ENCODE measurements at places on chromosomes 16 and 17. TPM values are rescaled to one million over a fixed set of nuclear protein-coding genes. Genes with fewer than 3 reads are reported as not detected.

The UBE2O gene
- total RNA-seq, result 94.3 TPM

The TP53TG3 gene
- total RNA-seq, result not detected

The CSHL1 gene
- total RNA-seq, result not detected

The VTN gene
- 0.25 TPM for total RNA-seq

The TPSD1 gene
- not detected for total RNA-seq

The LASP1 gene
- 66.6 TPM for total RNA-seq

The KCNG4 gene
- not detected for total RNA-seq

- H3K27ac ChIP-seq, result no peak overlapping the region
- no peaks in the 10 kb centered on the region for H3K4me1 ChIP-seq
- peaks cover 2% of the 10 kb centered on the region for H3K27me3 ChIP-seq
- H3K4me3 ChIP-seq, result no peak overlapping the region
- peaks cover 7% of the 10 kb centered on the region for H3K36me3 ChIP-seq
Measured at GRCh38 chr17:65433157-65433556, 128.3 kb downstream of the AXIN2 start.

DNA sequence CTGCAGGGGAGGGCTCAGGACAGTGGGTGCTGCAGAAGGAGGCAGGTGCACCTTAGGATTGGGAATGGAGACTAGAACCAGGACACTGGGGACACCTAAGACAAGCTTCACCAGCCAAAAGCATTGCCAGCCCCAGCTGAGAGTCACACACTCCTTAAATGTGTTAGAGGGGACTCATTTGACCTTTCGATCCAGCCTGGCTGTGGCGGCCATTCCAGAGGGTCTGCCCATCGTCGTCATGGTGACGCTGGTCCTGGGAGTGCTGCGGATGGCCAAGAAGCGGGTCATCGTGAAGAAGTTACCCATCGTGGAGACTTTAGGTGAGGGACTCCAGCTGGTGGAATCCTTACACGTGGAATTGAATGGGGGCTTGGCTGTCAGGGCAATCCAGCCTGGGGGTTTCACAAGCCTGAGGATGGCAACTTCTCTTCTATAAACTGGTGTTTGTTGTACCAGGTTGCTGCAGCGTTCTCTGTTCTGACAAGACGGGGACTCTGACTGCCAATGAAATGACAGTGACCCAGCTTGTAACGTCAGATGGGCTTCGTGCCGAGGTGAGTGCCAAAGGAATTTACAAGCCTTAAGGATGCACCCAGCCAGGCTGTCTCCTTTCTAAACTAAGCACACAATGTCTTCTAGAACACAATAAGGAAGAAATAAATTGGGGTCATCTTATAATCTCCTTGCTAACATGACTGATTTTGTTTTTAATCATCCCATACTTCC lies 65.3 kb downstream of the MEAK7 start:
- no peaks in the 10 kb centered on the region for H3K4me1 ChIP-seq
- no peak overlapping the region for H3K4me3 ChIP-seq
- DNase-seq, result no peak

GRCh38 chr17:28282596-28282995 lies 36.4 kb upstream of the TMEM97 start:
- no peak overlapping the region for H3K4me3 ChIP-seq
- H3K36me3 ChIP-seq, result no peaks in the 10 kb centered on the region
- H3K27me3 ChIP-seq, result no peaks in the 10 kb centered on the region
- DNase-seq, result no peak
- no peak overlapping the region for H3K27ac ChIP-seq
- no peaks in the 10 kb centered on the region for H3K4me1 ChIP-seq

- peaks cover 4% of the 10 kb centered on the region for H3K4me1 ChIP-seq
- H3K4me3 ChIP-seq, result no peak overlapping the region
- DNase-seq, result no peak
- H3K36me3 ChIP-seq, result no peaks in the 10 kb centered on the region
Measured at GRCh38 chr17:52995147-52995546, 827.6 kb upstream of the KIF2B start.

GRCh38 chr17:80528536-80528935 lies 16.1 kb upstream of the RPTOR start:
- H3K4me3 ChIP-seq, result no peak overlapping the region
- peaks cover 17% of the 10 kb centered on the region for H3K4me1 ChIP-seq
- H3K27me3 ChIP-seq, result peaks cover 5% of the 10 kb centered on the region
- DNase-seq, result no peak
- no peaks in the 10 kb centered on the region for H3K36me3 ChIP-seq

DNA sequence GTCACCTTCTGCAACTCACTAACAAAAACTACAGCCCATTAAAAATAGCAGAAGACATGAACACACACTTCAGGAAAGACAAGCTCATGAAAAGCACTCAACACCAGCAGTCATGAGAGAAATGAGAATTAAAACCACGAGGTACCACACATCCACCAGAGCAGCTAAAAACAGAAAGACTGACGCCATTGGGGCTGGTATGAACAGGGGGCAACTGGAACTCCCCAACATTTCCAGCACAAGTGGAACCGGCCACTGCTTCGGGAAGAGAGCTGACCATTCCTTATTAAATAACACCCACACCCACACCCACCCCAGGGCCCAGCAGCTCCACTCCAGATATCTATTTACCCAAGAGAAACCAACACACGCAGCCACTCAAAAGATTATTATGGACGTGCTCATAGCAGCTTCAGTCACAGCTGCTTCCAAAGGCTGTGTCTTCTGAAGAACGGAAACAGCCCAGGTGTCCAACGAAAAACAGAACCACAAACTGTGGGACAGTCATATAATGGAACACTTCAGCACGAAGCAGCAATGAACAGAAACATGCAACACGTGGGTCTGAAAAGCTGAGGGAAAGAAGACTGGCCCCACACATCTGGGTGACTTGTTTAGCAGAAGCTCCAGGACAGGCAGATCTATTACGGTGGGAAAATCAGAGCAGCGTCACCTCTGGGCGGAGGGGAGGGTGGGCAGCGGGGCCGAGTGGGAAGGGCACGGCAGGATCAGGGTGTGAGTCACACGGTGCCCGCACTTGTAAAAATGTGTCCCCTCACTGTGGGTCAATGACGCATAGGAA lies 41.1 kb downstream of the KLHDC4 start:
- H3K27me3 ChIP-seq, result peaks cover 13% of the 10 kb centered on the region
- peaks cover 12% of the 10 kb centered on the region for H3K36me3 ChIP-seq
- H3K27ac ChIP-seq, result peak overlapping the region; percentile 1
- peaks cover 42% of the 10 kb centered on the region for H3K4me1 ChIP-seq
- H3K4me3 ChIP-seq, result peak overlapping the region; percentile 58

- peak; percentile 50 for DNase-seq
- H3K4me1 ChIP-seq, result peaks cover 13% of the 10 kb centered on the region
- peak overlapping the region; percentile 9 for H3K4me3 ChIP-seq
- H3K27me3 ChIP-seq, result peaks cover 2% of the 10 kb centered on the region
- H3K36me3 ChIP-seq, result no peaks in the 10 kb centered on the region
Measured at GRCh38 chr16:12113523-12114345, 137.2 kb downstream of the SNX29 start.

DNA sequence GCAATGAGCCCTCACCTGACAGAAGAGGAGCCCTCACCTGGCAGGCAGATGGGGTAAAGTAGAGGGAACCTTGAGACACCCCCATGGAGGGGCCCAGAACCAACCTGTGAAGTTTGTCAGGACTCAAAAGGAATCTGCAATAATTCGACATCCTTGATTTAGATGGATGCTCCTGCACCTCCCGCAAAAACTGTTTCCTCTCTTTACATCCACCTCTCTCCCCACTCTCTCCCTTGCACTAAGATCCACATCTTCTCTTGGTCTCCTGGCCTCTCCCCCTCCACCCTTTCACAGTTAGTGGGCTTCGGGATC lies 34.9 kb upstream of the RBFOX3 start:
- H3K27me3 ChIP-seq, result peaks cover 4% of the 10 kb centered on the region
- H3K36me3 ChIP-seq, result peaks cover 5% of the 10 kb centered on the region
- H3K4me3 ChIP-seq, result no peak overlapping the region
- no peak for DNase-seq

- no peak overlapping the region for H3K4me3 ChIP-seq
- no peaks in the 10 kb centered on the region for H3K27me3 ChIP-seq
- DNase-seq, result no peak
- peaks cover 5% of the 10 kb centered on the region for H3K4me1 ChIP-seq
Measured at GRCh38 chr17:43591001-43591400, 44.9 kb upstream of the ETV4 start.

- H3K36me3 ChIP-seq, result peaks cover 5% of the 10 kb centered on the region
- peaks cover 29% of the 10 kb centered on the region for H3K4me1 ChIP-seq
- peaks cover 3% of the 10 kb centered on the region for H3K27me3 ChIP-seq
- peak overlapping the region; percentile 50 for H3K27ac ChIP-seq
- H3K4me3 ChIP-seq, result no peak overlapping the region
Measured at GRCh38 chr16:12942861-12943260, 41.5 kb downstream of the SHISA9 start.

DNA sequence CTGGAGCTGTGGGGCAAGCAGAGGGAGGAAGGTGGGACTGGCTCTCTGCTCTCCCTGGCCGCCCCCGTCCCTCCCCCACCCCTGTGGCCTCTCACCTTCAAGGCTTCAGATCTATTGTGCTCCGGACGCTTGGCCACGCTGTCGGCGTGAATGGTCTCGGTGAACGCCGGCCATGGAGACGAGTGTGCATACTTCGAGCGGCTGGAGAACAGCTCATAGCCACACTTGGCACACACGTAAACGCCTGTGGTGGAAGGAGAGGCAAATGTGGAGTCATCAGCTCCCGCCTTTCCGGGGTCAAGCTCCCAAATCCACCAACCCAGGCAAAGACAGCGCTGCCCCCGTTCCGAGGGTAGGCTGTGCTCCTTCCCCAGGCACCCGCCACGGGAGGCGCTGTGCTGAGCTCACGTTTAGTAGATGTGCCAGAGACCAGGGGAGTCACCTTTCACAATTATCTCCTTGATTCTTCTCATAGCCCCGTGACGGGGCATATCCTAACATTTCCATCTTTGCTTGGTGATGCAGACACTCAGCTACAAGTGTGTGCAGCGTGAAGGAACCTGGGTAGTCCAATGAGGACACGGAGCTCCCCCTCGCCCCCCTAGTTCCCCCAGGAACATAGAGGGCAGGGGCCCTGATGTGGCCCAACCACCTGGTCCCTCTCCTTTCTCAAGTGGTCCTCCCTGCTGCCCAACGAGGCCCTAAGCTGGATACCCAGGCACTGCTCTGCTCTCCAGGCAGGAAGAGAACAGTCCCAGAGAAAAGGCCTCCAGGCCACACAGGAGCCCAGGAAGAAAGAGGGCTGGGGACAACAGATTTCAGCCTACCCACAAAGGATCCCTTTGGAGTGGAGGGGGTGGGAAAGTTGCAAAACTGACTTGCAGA lies 1.6 kb downstream of the MSRB1 start:
- H3K36me3 ChIP-seq, result no peaks in the 10 kb centered on the region
- DNase-seq, result peak; percentile 60
- peak overlapping the region; percentile 82 for H3K4me3 ChIP-seq
- peaks cover 10% of the 10 kb centered on the region for H3K4me1 ChIP-seq
- peak overlapping the region; percentile 84 for H3K27ac ChIP-seq

- H3K36me3 ChIP-seq, result no peaks in the 10 kb centered on the region
- peaks cover 46% of the 10 kb centered on the region for H3K27me3 ChIP-seq
- H3K27ac ChIP-seq, result no peak overlapping the region
- DNase-seq, result no peak
- peaks cover 14% of the 10 kb centered on the region for H3K4me1 ChIP-seq
Measured at GRCh38 chr17:48549281-48549630, 4.3 kb upstream of the HOXB2 start.

DNA sequence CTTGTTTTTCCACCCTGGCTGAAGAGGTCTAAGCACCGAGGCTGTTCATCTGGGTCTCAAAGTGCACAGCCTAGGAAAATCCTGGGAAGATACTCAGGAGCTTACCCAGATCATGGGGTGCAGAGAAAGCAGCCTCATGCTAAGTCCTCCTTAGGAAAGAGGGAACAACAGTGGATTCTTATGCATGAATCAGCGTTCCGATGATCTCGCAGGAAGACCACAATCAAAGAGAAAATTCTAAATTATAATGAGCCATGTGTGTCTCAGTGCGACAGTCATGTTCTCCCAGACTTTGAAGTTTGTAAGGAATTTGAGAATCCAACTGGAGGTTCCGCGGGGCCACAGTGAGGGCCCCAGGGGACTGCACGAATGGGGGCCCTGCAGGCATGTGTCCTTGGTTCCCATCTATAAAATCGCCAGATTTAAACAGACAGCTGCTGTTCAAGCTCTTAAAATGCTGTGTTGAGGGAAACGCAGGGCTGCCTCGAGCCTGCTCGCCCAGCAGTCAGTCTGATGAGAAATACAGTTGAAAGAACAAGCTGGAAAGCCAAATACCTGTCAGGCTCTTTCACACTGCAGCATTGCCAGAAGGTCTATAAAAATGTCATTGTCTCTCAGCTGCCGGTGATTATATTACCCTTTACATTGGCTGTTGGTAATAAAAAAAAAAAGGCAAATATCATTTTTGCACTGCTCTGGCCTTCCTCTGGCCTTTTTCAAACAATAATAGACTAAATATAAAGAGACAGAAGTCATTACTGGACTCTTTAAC lies 152.1 kb downstream of the PMP22 start:
- no peak overlapping the region for H3K4me3 ChIP-seq
- peaks cover 7% of the 10 kb centered on the region for H3K4me1 ChIP-seq
- no peaks in the 10 kb centered on the region for H3K27me3 ChIP-seq
- H3K36me3 ChIP-seq, result peaks cover 13% of the 10 kb centered on the region
- no peak for DNase-seq
- no peak overlapping the region for H3K27ac ChIP-seq

- DNase-seq, result no peak
- H3K4me1 ChIP-seq, result peaks cover 12% of the 10 kb centered on the region
- H3K27ac ChIP-seq, result no peak overlapping the region
- peaks cover 9% of the 10 kb centered on the region for H3K27me3 ChIP-seq
- H3K4me3 ChIP-seq, result no peak overlapping the region
Measured at GRCh38 chr17:50375858-50376538, 3.0 kb downstream of the EME1 start.

GRCh38 chr17:58936295-58936694 lies 170.4 kb downstream of the TRIM37 start:
- H3K27me3 ChIP-seq, result peaks cover 2% of the 10 kb centered on the region
- H3K4me3 ChIP-seq, result no peak overlapping the region
- no peak for DNase-seq
- no peaks in the 10 kb centered on the region for H3K4me1 ChIP-seq

DNA sequence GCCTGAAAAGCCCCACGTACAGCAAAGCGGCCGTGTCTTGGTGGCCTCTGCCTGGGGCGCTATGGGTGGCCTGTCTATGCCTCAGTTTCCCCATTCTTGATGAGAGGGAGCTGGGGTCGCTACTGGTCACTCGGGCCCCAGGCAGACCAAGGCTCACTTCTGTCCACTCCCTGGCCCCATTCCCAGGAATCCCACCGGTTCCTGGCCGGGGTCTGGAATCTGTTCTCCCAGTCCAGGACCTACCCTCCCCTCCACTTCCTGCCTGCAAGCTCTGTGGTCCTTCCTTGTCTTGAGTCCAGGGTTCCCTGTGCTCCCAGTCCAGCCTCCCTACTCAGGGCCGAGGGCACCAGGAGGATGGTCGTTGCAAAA lies 24.5 kb downstream of the METRNL start:
- peaks cover 15% of the 10 kb centered on the region for H3K4me1 ChIP-seq
- peaks cover 13% of the 10 kb centered on the region for H3K36me3 ChIP-seq
- peaks cover 10% of the 10 kb centered on the region for H3K27me3 ChIP-seq
- no peak for DNase-seq
- no peak overlapping the region for H3K4me3 ChIP-seq

Data from glutamatergic neuron (in vitro differentiated cells).